Fibroblast of lung (primary cell): ENCODE measurements at places on chromosomes 2 and 18. TPM values are rescaled to one million over a fixed set of nuclear protein-coding genes. Genes with fewer than 3 reads are reported as not detected.

WIPF1 gene
- 5.6 and 10.7 TPM in 2 replicates for total RNA-seq

NAT8 gene
- not detected in 2 replicates for total RNA-seq

DNA sequence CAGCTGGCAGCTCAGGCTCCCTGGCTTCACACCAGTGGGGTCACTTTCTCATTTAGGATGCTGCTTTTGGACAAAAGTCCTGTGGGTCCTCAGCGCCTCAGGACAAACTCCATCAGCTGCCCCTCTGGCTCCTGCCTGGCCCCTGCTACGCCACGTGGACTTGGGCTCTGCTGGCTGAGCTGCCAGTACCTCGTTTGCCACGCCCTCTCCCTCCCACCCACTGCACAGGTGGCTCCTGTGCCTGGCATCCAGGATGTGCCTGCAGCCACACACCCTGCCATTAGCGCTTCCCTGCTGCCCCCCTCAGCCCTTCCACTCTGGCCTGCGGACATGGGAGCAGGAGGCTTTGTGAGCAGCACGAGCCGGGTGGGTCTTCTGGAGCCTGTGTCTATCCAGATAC, 118.9 kb downstream of the ZNF236 start:
- no peaks in the 10 kb centered on the region for H3K27me3 ChIP-seq
- H3K4me1 ChIP-seq, result no peaks in the 10 kb centered on the region
- H3K4me3 ChIP-seq, result no peak overlapping the region

GRCh38 chr2:207662203-207662602, 37.0 kb upstream of the METTL21A start:
- no peak for DNase-seq
- no peaks in the 10 kb centered on the region for H3K4me1 ChIP-seq
- H3K36me3 ChIP-seq, result no peaks in the 10 kb centered on the region
- H3K27ac ChIP-seq, result no peak overlapping the region
